GM04504 (cell line): ENCODE measurements at places on chromosomes 1 and 21.

- no peak for DNase-seq
Observed at GRCh38 chr1:207826557-207827487, 75.0 kb downstream of the CD46 start.

DNA sequence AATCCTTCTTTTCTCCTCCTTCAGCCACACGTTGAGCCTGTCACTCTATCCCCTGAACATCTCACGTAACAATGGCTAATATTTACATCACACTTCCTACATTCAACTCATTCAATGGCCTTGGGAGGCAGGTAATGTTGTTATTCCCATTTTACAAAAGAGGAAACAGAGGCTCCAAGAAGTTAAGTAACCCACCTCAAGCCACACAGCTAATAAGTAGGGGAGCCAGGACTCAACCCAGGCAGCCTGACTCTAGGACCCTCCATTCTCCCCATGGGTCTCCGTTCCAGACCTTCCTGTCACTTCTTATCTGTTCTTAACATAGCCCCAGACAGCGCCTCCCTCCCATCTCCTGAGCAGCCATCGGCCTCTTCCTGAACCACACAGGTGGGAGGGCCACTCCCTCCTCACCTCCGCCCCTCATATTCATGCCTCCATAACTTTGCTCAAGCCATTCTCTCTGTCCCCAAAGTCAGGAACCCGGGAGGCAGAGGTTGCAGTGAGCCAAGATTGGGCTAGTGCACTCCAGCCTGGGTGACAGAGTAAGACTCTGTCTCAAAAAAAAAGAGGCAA, 2.2 kb downstream of the PADI4 start:
- no peak for DNase-seq

DNA sequence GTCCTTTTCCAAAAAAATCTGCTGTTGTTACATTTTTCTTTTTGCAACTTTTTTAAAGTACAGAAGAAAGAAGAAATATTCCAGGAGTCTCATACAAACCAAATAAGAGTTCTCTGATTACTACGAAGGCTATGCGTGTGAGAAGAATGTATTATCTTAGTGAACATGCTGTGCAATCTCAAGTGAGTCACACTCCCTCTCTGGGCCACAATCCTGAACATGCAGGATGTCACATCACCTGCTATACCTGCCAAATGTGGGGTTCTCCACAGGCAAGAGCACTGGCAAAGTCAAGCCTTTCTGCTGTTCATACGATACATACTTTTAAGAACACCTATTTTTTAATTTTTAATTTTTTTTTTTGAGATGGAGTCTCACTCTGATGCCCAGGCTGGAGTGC, 21.7 kb upstream of the TRIM63 start:
- DNase-seq = no peak

- DNase-seq = no peak
Observed at GRCh38 chr1:234845836-234846235, 235.9 kb upstream of the IRF2BP2 start.

- no peak for DNase-seq
Observed at GRCh38 chr1:47887475-47888293, 109.5 kb downstream of the TRABD2B start.

- DNase-seq = no peak
Observed at GRCh38 chr1:79945391-79945790, 938.9 kb upstream of the ADGRL4 start.

DNA sequence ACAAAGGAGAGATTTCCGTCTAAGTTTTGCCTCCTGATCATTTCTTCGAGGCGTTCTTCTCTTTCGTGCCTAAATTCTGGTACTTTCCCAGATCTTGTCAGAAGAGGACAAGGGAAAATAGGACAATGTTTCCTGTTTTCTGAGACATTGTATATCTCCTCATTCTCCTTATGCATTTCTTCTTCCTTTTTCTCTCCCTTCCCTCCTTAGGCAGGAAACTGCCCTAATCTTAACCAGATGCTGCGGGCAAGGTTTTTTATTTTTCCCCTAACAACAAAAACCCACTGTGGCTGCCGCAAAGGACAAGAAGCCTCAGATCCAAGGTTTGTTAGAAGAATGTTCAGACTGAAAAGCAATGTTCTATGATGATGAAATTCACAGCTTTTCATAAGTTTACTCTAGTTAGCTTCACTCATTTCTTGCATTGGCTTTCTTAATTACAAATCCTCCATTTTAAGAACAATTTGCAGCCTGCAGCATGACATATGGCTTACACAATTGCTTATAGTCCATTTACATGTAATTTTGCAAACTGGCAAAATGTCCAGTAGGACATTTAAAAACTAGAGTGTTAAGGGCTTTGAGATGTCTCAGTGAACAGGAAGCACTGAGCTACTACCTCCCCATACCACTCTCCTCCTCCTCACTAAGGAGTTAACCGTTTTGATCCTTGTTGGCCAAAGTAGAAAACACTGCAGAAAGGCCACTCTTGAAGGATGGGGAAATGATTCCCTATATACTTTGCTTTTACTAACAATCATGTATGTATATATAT, 624 bp downstream of the CTSK start:
- no peak for DNase-seq

GRCh38 chr1:230211436-230212145, 144.6 kb downstream of the GALNT2 start:
- DNase-seq = no peak
